KG1 (cell line): ENCODE measurements at places on chromosomes 7 and 10.

DNA sequence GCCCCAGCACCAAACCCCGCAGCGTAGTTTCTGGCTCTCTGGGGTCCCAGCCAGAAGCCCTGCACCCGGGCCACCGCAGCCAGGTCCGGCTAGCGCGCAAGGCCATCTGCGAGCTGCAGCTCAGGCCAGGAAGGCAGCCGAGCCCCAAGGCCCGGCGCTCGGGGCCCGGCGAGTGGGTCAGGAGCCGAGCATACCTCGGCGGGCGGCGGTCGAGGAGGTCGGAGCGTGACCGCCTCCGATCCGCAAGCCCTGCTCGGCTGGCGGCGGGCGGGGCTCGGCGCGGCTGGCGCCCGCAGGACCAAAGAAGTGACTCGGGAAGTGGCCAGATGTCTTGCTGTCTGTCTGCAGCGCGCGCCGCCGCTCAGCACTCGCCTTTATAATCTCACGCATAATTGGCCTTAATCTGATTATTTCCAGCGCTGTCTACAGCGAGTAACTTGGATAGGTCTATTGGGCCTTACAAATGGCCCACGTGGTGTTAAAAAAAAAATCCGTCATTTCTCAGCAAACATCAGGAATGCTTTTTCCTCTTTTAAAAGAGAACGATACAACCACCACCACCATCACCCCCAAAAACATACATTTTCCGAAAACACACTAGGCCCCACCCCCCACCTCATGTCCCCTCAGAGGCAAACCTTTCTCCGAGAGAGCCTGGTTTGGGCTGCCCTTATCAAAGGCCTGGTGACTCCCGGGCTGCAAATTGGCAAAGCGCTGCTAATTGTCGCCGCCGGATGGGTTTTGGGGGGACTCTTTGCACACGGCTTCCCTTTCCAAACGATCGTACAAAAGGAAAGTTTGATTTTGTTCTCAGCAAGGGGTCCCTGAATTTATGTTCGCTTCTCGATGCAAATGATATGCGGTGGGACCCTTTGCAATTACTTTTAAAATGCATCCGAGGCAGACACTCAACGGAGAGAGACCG, at the start of gene DRGX:
TSS of gene DRGX (minus strand) at position 349 of the 925 bp plus-strand sequence. CDS start 649 bp downstream, outside the sequence.
- DNase-seq = no peak

- DNase-seq = no peak
Measured at GRCh38 chr7:157668884-157669767, 332.3 kb downstream of the DNAJB6 start.

DNA sequence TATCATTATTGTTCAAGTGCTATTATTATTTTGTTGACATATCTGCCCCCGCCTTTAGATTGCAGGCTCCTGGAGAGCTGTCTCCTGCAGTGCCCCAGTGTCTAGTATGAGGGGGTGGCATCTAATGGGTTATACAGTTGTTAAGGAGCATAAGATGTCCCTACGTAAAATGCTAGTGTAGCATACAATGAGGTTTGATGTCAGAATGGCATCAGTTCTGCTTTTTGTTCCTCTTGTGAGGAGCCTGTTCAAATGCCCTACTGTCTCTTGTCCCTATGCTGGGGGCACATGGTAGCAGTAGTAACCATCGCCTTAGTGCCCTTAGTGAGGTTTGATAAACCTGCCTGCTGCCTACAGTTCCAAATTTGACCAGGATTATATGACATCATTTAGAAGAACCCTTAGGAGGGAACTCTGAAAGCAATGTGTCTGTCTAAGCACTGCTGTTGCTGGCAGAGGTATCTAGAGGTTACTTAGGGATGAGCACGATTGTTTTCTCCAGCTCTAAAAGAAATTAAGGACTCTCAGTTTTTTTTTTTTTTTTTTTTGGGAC, 9.7 kb downstream of the CREM start:
- no peak for DNase-seq

DNA sequence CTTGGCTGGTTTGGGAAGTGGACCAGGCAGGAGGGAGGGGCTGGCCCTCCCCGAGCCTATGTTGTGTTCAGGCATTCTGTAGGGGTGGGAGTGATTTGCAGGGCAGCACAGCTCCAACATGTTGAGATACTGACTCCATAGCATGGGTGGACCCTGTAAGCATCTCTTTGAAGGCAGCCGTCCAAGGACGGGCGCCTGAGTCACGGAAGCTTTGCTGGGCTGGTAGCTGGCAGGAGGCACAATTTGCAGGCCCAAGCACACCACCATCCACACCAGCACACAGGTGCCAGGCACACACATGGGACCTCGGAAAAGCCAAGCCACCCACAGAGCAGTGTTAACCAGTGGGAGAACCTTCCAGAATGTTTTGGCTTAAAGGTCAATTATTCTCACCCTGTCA, 505.1 kb upstream of the FOXK1 start:
- DNase-seq = no peak
